ENCODE measurements at places on chromosomes 16 and 17.

DNA sequence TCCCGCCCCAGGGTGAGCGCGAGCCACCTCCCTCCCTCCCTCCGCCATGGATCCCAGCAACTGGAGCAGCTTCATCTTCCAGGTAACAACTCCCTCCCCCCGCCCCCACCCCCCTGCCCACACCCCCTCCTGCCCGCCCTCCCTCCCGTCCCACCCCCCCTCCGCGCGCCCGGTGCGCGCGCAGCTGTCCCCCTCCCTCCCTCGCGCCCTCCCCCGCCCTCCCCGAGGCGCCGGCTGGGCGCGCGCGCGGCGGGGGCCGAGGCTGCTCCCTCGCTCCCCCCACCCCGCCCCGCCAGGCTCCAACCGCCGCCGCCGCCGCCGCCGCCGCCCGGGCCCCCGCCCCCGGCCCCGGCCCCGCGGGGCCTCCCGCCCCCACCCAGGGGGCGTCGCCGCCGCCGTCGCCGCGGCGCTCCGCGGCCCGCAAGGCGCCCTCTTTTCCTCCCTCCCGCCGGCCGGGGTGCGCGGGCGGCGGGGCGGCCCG, at the start of gene MAZ:
TSS of gene MAZ (plus strand) at position 431 of the 481 bp plus-strand sequence. CDS start 173 bp downstream, outside the sequence.
- no peak for DNase-seq

DNA sequence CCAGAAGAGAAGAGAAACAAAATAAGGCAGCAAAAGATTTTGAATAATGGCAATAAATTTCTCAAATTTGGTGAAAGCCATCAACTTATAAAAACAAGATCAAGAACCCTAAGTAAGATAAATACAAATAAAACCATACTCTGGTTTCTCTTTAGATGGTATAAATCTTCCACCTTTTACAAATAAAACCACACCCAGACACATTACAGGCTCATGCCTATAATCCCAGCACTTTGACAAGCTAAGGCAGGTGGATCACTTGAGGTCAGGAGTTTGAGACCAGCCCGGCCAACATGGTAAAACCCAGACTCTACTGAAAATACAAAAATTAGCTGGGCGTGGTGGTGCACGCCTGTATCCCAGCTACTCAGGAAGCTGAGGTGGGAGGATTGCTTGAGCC, 43.8 kb downstream of the TTLL6 start:
- no peak for DNase-seq

DNA sequence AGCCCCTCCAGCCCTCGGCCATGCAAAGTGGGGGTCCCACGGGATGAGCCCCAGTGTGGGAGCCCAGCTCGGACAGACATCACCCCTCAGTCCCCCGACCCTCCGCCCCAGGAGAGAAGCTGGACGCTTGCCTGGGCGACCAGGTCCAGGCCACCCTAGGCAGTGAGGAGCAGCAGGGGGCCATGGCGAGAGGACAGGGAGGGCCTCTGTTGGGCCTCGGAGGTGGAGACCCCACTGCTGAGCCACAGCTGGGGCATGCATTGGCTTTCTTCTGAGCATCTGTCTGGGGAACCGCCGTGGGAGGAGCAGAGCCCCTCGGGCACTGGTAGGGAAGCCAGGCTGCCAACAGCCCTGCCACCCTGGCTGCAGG, 13.0 kb downstream of the ACTG1 start:
- no peak for DNase-seq

DNA sequence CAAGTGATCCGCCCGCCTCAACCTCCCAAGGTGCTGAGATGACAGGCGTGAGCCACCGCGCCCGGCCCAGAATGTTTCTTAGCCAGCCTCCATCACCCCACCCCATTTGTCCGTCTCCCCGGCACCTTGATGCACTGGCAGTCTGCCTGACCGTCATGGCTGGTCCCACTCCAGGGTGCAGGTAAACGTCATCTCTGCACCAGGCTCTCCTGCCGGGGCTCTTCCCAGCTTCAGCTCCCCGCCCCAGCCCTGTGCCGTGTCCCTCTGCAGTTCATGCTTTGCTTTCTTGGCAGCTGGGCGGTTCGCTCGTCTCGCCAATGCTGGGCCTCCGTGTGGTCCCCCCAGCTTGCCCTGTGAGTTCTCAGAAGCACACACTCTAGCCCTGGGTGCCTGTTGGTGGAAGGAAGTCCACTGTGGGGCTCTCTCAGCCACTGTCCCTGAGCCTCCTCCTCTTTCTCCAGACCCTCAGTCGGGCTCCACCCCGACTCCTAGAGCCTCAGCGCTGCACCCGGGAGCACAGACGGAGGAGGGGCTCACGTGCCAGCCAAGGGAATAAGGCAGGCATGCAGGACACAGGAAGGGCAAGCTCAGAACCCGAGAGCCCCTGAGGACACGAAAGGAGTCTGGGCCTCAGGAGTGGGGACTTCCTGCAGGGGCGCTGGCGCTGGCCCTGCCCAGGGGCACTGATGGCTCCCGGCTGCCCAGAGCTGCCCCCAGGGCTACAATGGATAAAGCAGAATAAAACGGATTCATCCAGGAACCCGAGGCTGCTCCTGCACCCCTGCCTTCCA, 12.0 kb downstream of the HS3ST6 start:
- no peak for DNase-seq

DNA sequence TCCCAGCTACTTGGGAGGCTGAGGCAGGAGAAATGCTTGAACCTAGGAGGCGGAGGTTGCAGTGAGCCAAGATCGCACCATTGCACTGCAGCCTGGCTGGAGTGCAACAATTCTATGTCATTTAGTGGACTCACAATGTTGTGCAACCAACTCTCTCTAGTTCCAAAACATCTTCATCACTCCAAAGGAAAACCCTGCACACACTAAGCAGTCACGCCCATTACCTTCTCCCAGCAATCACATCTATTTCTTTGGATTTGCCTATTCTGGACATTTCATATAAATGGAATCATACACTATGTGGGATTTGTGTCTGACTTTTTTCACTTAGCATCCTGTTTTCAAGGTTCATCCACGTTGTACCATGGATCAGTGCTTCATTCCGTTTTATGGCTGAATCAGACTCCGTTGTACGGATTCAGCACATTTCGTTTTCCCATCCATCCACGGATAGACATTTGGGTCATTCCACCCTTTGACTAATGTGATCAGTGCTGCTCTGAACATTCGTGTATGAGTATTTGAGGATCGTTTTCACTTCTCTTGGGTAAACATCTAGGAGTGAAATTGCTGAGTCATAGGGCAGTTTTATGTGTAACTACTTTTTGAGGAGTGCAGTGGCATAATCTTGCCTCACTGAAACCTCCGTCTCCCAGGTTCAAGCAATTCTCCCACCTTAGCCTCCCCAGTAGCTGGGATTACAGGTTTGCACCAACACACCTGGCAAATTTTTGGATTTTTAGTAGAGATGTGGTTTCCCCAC, 45.4 kb upstream of the EMP2 start:
- no peak for DNase-seq

DNA sequence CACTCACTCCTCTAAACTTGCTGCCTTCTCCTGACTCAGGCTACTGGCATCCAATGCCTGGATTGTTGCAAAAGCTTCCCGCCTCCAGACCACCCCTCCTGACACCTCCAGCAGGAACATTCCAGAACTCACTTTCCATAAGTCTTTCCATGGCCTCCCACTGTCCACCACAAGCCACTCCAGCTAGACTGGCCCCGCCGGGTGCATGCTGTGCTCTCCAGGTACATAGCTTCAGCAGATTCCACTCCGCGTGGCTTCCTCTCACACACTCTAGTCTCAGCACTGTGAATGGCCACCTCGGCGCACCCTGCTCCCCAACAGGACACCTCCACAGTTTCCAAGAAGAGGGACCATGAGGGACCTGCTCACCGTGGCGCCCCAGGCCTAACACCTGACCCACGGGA, 25.9 kb upstream of the FAAP100 start:
- no peak for DNase-seq
